Right forelimb (tissue), 1 donor: ENCODE measurements at places on chromosomes 11 and 22.

DNA sequence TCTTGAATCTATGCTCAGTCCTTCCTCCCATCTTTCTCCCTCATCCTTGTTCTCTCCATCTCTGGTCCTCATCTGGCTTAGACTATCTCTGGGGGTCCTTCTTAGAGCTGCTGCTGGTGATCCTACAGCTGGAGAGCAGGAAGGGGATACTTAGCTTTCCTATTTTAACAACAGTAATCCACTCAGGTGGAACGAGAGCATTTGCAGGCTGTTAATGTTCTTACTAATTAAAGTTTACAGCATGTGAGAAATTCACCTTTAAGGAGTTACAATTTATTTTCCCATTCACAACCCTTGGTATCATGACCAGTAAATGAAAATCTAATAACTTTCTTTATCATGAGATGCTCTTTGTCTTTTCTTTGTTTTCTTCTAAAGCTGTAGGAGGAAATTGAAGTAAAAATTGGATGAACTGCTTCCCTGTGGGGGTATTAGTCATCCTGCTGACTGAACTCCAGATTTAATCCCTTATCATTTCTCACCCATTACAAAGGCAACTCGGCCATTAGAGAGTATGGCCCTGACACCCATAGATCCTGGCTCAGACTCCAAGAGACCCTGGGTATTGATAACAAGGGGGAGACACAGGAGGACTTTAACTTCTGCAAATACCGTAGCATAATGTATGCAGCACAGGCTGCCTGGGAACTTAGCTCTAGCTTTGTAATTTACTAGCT is 37.6 kb upstream of the MTNR1B start:
- DNase-seq = no peak

DNA sequence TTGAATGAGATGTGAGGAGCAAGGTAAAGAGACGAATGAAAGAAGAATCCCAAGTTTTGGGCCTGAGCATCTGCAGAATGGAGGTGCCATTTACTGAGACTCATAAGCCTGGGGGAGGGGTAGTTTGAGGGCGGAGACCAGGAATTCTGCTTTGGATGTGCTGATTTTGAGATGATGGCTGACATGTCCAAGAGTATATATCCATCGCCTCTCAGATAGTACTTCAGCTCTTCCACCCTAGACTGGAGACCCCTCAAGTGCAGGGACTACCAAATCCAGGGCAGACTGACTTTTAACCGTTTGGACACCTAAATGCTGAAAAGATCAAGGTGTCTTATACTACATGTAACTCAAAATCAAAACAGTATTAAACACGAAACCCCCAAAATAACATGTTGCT is 1.3 kb upstream of the SDF2L1 start:
- DNase-seq = no peak

- no peak for DNase-seq
Measured at GRCh38 chr11:44178381-44178780, 82.9 kb downstream of the EXT2 start.

GRCh38 chr22:35102663-35103062 is 36.7 kb downstream of the ISX start:
- no peak for DNase-seq

DNA sequence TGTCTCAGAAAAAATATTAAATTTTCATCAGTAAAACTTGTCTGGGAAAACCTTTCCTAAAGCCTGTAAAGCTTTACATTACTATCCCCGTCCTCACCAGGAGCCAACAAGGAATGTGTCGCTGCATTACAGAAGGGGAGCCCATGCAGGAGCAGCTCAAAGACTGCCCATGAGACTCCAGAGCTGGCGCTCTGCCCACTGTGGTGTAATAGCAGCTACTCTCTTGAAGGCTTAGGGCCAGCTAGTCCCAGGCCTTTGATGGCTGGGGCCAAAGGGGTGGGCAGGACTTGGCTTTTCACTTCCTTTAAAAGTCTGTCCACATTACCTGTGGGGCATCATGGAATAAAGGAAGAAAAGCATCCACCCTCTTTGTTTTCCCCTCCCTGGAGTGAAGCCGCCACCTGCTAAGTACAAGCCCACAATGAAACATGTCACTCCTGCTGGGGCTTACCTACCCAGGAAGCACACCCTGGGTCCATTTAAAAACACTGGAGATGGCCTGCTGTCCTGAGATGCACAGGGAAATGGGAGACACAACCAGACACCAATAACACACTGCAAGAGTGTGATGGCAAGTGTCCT is 150.7 kb downstream of the ADAMTS15 start:
- DNase-seq = no peak

DNA sequence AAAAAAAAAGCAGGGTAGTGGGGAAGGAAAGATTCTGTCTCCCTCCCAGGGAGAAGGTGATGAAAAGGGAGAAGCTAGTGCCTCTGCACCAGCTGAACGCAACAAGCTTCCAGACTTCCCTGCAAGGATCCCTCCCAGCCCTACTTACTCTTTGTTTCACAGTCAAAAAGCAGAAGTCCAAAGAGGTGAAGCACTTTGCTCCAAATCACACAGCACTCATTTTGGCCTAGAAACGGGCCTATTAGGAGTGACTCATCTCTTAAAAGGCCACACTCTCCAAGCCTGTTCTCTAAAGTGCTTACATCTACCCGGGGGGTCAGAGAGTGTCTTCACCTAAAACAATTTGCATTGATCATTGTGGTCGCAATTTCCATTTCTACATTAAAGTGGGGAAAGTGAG is 17.7 kb upstream of the GRK3 start:
- no peak for DNase-seq

DNA sequence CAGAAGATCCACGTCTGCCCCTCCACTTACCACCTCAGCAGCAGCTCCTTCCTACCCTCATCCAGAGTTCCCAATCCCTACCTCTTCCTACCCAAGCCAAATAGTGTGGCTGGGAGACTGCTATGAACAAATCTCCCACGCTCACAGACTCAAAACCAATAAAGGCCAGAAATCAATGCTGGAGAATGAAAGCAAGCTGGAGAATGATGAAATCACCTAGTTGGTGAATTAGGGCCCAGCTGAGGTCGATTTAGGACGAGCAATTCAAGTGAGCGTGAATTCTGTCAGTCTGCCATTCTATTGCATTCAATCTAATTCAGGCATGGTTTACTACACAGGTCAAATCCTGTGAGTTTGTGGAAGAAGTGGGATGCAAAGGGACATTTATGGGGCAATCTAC is 22.5 kb downstream of the COMMD9 start:
- peak; percentile 33 for DNase-seq

DNA sequence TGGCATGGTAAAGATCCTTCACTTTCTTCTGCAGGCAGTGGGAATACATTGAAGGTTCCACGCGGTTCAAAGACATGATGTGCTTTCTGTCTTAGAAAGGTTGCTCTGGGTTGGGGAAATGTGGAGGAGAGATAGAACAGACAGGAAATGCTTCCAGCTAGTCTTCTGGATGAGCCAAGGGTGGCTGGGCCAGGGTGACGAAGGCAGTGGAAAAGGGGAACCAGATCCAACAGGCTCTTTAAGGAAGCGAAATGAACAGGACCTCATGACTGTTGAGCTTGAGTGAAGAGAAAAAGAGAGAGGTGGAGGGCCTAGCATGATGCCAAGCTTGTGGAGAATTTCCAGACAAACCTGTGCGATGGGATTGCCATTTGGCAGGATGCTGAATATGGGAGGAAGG is 56.4 kb upstream of the LMO1 start:
- DNase-seq = peak; percentile 4
